ENCODE measurements at places on chromosomes 3 and 15. TPM values are rescaled to one million over a fixed set of nuclear protein-coding genes. Genes with fewer than 3 reads are reported as not detected.

The NOX5 gene
- total RNA-seq, result 0.14 TPM

The TMEM266 gene
- 2.5 TPM for total RNA-seq

The GUCA1C gene
- not detected for total RNA-seq

The AHSG gene
- not detected for total RNA-seq

The PLCL2 gene
- 9.1 TPM for total RNA-seq

The ZNF662 gene
- total RNA-seq, result 9.6 TPM

The SPESP1 gene
- total RNA-seq, result 1.2 TPM

The PLSCR5 gene
- not detected for total RNA-seq

The CACNA2D3 gene
- total RNA-seq, result 7.3 TPM

DNA sequence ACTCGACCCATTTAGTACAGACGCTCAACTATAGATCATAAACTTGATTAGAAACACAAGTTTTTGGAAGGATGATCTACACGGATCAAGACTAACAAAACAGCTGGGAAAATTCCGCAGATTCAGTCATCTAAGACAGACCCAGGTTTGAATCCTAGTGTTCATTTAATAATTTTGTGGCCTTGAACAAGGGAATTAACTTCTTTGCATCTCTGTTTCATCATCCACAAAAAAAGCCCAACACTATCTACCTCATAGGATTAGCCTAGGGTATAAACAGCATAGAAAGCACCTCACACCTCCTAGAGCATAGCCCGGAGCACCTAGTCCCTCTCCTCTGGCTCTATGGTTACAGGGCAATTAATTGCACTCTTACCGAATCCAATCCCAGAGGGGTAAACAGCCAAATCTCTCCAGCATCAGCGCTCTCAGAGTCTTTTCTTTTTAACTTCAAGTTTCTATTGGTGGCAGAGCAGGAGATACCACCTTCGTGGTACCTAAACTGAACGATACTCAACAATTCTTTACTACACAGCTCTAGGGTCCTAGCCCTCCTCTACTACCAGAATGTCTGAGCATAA lies 3.5 kb downstream of the TBL1XR1 start:
- H3K27me3 ChIP-seq, result no peaks in the 10 kb centered on the region
- no peaks in the 10 kb centered on the region for H3K36me3 ChIP-seq
- DNase-seq, result no peak
- H3K27ac ChIP-seq, result no peak overlapping the region
- peaks cover 32% of the 10 kb centered on the region for H3K4me1 ChIP-seq

DNA sequence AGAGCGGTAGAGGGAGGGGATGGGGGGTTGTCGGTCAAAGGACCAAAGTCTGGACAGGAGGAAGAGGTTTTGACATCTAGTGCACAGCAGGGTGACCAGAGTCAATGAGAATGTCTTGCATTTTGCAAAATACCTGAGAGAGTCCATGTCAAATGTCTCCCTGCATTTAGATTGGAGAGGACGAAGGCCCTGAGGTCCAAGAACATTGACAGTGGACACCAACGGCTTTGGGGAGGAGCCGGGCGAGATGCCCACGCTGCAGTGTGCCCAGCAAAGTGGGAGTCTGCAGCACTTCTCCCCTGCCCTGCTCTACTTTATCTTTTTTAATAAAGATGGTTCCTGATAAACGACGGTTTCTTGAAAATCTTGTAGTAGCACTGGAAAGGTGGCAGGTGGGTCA lies 67.4 kb upstream of the TAMM41 start:
- peak; percentile 27 for DNase-seq
- no peaks in the 10 kb centered on the region for H3K27me3 ChIP-seq
- no peak overlapping the region for H3K4me3 ChIP-seq
- H3K4me1 ChIP-seq, result no peaks in the 10 kb centered on the region
- H3K36me3 ChIP-seq, result no peaks in the 10 kb centered on the region
- no peak overlapping the region for H3K27ac ChIP-seq

- no peaks in the 10 kb centered on the region for H3K27me3 ChIP-seq
- no peak for DNase-seq
Observed at GRCh38 chr3:152857082-152857481, 22.2 kb downstream of the P2RY1 start.

- no peak for DNase-seq
- H3K36me3 ChIP-seq, result no peaks in the 10 kb centered on the region
- peaks cover 7% of the 10 kb centered on the region for H3K4me1 ChIP-seq
- H3K4me3 ChIP-seq, result peak overlapping the region; percentile 55
Observed at GRCh38 chr3:50364573-50365079, 5.3 kb upstream of the TMEM115 start.

GRCh38 chr3:178457511-178457910 lies 78.7 kb upstream of the KCNMB2 start:
- no peaks in the 10 kb centered on the region for H3K36me3 ChIP-seq
- H3K27me3 ChIP-seq, result no peaks in the 10 kb centered on the region
- no peak overlapping the region for H3K4me3 ChIP-seq
- H3K4me1 ChIP-seq, result no peaks in the 10 kb centered on the region
- DNase-seq, result no peak
- no peak overlapping the region for H3K27ac ChIP-seq

DNA sequence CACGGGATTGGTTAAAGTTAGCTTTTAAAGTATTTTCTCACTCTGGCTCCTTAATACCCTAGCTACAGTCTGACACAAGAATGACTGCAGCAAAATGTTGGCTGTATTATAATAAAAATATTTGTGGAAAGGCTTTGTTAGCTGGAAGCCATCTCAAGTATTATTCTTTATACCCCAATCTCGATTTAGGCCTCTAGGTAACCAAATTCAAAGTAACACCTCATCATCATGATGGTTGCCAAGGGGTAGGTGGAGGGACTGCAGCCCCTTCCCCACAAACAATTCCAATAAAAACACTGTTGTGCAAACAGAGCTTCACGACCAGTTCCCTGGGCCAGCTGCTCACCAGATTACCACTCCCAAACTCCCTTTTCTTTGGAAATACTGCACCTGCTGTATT lies 759 bp upstream of the GMPS start:
- no peaks in the 10 kb centered on the region for H3K36me3 ChIP-seq
- H3K27ac ChIP-seq, result peak overlapping the region; percentile 90
- no peaks in the 10 kb centered on the region for H3K27me3 ChIP-seq

- no peak overlapping the region for H3K4me3 ChIP-seq
- no peak for DNase-seq
- H3K27me3 ChIP-seq, result no peaks in the 10 kb centered on the region
- H3K36me3 ChIP-seq, result no peaks in the 10 kb centered on the region
- peaks cover 16% of the 10 kb centered on the region for H3K4me1 ChIP-seq
Observed at GRCh38 chr15:66911131-66911700, 154.2 kb upstream of the SMAD3 start.

GRCh38 chr15:68112706-68113105 lies 58.6 kb downstream of the PIAS1 start:
- H3K27me3 ChIP-seq, result no peaks in the 10 kb centered on the region
- H3K4me1 ChIP-seq, result peaks cover 28% of the 10 kb centered on the region
- no peak for DNase-seq
- no peak overlapping the region for H3K4me3 ChIP-seq

DNA sequence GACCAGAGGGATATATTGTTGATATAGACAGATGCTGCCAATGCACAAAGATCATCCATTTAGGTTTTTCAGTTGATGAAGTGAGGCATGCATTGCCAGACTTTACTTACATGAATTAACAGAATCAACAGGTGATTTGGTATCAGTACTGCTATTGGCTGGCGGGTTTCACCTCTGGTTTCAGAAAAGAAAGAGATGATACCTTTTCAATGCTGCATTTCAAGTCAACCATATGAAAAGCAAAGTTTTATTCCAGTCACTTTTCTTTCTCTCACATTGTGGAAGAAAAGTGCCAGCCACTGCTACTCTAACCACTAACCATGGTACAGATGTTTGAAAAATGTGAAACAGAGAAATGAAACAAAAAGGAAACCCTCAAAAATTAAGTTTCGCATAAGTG lies 289.1 kb downstream of the TIGIT start:
- H3K27me3 ChIP-seq, result no peaks in the 10 kb centered on the region
- H3K4me3 ChIP-seq, result no peak overlapping the region
- DNase-seq, result no peak
- H3K36me3 ChIP-seq, result no peaks in the 10 kb centered on the region
- peaks cover 3% of the 10 kb centered on the region for H3K4me1 ChIP-seq

- H3K27me3 ChIP-seq, result no peaks in the 10 kb centered on the region
- H3K36me3 ChIP-seq, result no peaks in the 10 kb centered on the region
- DNase-seq, result no peak
- H3K4me3 ChIP-seq, result no peak overlapping the region
- no peaks in the 10 kb centered on the region for H3K4me1 ChIP-seq
Observed at GRCh38 chr3:190968616-190969015, 106.1 kb upstream of the GMNC start.

- H3K4me1 ChIP-seq, result peaks cover 37% of the 10 kb centered on the region
- no peak overlapping the region for H3K4me3 ChIP-seq
- no peaks in the 10 kb centered on the region for H3K36me3 ChIP-seq
- H3K27me3 ChIP-seq, result no peaks in the 10 kb centered on the region
- H3K27ac ChIP-seq, result no peak overlapping the region
Observed at GRCh38 chr3:159856590-159857104, 132.0 kb upstream of the IL12A start.

DNA sequence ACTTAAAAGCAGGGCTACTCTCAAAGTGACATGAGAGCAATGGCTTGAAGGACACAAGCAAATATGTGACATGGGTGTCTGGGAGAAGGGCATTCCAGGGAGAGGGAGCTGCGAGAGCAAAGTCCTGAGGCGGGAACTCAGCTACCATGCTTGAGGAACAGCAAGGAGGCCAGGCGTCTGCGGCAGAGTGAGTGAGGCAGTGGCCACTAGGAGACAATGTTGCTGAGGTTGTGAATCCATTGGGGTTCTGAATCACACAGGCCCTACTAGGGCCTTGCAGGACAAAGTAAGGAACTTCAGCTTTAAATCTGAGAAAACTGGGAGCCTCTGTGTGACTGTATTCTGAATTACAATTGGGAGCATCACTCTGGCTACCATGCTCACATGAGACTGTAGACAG lies 94.1 kb upstream of the PRICKLE2 start:
- H3K36me3 ChIP-seq, result no peaks in the 10 kb centered on the region
- H3K4me1 ChIP-seq, result no peaks in the 10 kb centered on the region
- no peak overlapping the region for H3K4me3 ChIP-seq

GRCh38 chr3:8651418-8652323 lies 7.1 kb upstream of the SSUH2 start:
- no peaks in the 10 kb centered on the region for H3K36me3 ChIP-seq
- no peaks in the 10 kb centered on the region for H3K27me3 ChIP-seq

DNA sequence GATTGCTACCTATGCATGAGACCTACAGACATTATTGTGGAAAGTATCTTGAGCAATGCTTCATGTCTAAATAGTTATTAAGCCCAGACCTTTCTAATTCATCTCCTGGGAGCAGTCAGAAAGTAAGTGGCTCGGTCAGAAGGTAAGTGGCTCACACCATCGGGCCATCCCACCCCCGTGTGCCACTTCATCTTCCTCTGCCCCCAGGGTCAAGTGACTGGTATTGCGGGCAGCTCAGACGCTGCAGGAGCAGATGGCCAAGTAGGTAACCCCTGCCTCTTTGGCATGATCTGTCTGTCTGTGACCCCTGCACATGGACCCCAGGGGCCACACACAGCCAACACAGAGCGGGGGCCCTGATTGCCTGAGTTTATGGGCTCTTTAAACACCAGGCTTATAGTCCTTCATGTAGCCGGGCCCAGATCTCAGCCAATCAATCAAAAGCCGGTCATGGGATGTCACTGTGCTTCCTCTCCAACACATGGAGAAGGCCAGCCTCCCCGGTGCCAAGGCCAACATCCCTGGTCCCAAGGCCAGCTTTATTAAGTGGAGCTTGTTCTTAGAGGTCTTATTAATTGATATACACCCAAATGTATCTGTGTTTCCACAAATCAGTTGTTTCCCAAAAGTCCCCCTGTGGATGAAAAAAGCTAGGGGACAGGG lies 42.9 kb downstream of the LARP6 start:
- no peak for DNase-seq
- H3K27ac ChIP-seq, result no peak overlapping the region
- peaks cover 21% of the 10 kb centered on the region for H3K4me1 ChIP-seq
- no peak overlapping the region for H3K4me3 ChIP-seq
- H3K36me3 ChIP-seq, result no peaks in the 10 kb centered on the region
- H3K27me3 ChIP-seq, result no peaks in the 10 kb centered on the region

DNA sequence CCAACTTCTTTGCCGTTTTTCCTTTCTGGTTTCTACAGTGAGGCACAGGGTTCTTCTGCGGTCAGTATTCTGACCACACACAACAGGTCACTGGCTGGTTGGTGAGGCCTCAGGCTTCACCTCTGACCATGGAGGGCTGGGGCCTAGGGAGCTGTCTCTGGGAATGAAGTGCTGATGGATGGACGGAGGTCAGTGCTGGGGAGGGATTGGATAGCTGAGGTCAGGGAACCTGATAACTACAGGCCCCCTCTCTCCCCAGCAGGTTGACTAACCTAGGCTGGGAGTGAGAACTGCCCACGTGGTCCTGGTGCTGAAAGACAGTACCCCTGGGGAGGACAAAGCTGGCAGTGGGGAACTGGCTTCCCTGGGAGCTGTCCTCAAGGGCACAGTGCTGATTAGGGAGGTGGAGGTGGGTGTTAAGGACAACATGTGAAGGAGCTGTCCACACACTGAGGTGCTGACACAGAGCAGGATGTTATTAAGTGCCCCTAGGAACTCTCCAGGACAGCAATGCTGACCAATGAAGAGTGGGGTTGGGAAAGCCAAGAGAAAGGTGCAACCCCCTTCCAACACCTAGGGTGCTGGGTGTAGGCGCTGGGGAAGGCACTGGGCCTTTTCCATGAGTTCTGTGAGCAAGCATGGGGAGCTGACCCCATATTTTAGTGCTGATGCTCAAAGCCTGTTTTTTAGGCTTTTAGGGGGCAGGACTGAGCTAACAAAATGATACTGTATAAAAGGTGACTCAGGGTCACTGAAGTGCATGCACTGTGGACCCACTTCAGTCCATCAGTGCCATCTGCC lies 45.2 kb downstream of the ATP2B2 start:
- H3K27me3 ChIP-seq, result no peaks in the 10 kb centered on the region
- no peak overlapping the region for H3K4me3 ChIP-seq
- H3K36me3 ChIP-seq, result no peaks in the 10 kb centered on the region
- no peak overlapping the region for H3K27ac ChIP-seq
- H3K4me1 ChIP-seq, result no peaks in the 10 kb centered on the region

DNA sequence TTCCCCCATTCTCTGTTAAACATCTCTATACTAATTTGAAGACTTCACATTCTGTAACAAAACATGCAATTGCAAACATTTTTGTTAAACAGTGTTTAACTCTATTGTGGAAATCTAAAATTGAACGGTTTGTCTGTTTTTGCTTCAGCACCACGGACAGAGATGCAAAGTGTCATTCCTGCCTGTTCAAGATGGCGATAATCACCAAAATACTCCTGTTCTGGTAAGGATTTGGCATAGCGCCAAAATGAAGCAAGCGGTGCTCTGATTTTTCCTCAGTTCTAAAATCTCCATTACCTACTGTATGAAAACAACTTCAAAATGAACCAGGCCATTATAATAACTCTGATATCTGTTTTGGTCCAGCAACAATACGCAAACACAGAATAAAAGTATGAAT lies 129.7 kb upstream of the TUSC7 start:
- DNase-seq, result no peak
- H3K4me3 ChIP-seq, result no peak overlapping the region
- no peaks in the 10 kb centered on the region for H3K27me3 ChIP-seq

All from upper lobe of right lung (tissue), 1 donor.